ENCODE measurements at places on chromosomes 4 and X.

DNA sequence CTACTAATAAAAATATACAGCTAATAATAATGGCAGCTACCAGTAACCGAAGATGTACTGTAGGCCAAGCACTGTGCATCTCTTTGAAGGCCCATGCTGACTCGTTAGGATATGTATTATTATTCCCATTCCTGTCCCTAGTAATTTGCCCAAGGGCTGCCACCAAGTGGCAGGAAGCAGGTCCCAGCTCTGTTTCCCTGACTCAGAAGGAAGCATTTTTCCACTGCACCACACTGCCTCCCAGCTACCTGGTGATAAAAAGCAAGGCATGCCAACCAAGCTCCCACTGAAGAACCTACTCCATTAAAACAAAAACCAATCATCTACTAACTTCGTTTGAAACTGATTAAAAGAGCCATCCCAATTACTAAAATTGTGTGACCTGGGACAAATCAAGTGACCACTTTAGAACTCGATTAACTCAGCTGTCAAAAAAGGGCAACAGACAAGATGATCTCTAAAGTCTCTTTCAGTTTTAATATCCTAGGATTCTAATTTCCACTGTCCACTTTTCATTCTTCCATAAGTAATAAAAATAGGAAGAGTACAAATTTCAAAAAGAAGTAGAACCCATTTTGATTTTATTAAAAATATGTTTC, 24.3 kb upstream of the PGM2 start:
- DNase-seq: peak; percentile 81

DNA sequence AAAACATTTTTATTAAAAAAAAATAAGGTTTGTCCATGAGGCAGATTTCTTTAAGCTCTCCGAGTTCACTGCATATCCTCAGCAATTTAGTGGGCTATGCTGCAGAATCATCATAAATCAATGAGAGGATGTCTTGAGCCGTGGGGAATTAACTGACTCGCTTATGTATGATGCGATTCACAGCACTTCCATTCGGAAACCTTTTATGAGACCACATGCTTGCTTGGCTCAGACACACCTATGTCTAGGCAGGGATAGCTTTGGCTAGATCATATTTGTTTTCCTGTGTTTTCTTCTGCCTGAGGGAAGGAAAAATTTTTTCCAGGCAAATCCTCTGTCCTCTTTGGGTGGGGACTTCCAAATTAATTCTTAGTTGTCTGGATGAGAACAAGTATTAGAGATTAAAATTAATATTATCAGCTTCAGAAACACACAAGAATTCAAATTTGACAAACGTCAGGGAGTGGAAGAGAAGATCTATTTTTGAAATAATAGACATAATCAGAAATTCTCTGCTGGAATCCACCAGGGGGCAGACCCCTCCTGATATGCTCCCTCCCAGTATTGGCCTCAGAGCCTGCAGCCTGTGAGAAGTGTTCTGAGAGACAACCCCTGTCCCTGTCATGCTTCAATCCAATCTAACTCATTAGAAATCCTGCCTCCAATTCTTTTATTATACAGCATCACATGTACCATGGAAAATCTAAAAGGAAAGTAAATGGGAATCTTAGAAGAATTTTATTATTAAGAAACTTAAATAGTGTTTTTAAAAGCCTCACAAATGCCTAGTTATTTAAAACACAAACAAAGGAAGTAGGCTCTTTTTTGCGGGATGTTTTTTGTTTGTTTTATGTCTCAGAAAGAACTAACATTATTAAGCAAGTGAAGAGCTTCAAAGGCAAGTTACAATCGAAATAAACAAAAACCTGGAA, 345.1 kb upstream of the TACR3 start:
- peak; percentile 68 for DNase-seq

DNA sequence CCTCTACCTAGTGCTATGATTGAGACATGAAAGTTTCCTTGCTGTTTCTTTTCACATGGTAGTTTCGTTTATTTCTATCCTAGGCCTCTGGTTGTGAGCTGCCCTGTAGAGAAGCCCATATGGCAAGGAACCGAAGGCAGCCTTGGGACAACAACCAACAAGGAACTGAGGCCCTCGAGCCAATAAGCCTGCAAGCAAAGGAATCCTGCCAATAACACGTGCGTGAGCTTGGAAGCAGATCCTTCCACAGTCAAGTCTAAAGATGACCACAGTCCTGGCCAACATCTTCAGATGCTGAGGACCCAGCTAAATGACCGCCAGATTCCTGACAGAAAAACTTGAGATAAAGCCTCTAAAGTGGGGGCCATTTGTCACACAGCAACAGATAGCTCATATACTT, 100.4 kb upstream of the FAM9B start:
- DNase-seq: no peak

GRCh38 chrX:150478496-150479492, 89.6 kb upstream of the MTM1 start:
- DNase-seq: no peak
